CD4-positive, alpha-beta T cell treated with Interleukin-4 for 4 hours (primary cell): ENCODE measurements at places on chromosomes 7 and 10.

DNA sequence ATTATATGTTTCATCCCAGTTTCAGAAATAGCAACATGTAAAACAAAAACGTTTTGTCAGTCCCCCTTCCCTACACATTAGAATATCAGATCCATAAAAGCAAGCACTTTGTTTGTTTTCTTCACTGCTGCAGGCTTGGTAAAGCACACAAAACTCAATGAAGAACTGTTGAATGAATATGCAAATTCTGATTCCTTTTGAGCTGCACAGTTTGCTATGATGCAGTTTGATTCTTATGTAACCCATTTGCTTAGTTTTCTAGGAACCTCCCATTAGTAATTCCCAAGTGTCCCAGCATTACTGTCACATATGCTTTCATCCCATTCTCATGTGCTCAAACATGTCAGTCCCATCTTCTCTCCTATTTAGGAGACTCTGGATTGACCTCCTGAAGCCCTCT is 26.1 kb upstream of the CHCHD3 start:
- DNase-seq = no peak

GRCh38 chr10:17113346-17113745 is 16.3 kb downstream of the CUBN start:
- no peak for DNase-seq

GRCh38 chr10:95295031-95295755 is 4.4 kb upstream of the PDLIM1 start:
- peak; percentile 30 for DNase-seq

DNA sequence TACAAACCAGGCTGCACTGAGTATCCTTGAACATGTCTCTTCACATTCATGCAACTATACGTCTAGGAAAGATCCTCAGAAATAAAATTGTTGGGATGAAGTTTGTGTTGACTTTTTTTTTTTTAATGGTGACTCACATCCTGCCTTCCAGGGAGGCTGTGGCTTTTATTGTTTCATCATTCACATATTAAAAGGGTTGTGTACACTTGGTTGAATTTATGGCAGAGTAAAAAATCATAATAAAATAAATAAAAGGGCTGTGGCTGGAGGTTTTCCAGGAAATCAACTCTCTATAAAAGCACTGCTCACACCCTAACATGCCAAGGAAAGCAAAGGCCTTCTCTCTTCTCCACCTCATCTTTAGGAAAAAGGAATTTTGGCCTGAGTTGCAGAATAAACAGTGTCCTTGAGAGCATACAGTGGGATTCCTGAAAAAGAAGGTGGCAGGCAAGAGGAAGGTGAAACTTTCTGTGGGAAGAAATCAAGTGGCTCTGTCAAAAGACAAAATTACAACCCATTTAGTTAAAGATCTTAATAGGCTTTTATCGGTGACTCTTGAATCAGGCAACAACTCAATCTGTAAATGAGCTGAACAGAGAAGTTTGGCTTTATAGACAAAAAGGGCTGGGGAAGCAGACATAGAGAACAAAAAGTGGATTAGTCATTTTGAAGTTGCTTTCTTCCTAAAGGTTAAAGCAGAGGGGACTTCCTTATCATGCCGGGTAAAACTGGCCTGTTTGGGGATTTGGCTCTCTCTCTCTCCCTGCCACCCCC is 41.6 kb upstream of the FHIP2A start:
- no peak for DNase-seq

GRCh38 chr7:117894037-117894436 is 20.8 kb upstream of the CTTNBP2 start:
- DNase-seq = no peak

GRCh38 chr10:61964059-61964709 is 62.7 kb downstream of the ARID5B start:
- DNase-seq = no peak

DNA sequence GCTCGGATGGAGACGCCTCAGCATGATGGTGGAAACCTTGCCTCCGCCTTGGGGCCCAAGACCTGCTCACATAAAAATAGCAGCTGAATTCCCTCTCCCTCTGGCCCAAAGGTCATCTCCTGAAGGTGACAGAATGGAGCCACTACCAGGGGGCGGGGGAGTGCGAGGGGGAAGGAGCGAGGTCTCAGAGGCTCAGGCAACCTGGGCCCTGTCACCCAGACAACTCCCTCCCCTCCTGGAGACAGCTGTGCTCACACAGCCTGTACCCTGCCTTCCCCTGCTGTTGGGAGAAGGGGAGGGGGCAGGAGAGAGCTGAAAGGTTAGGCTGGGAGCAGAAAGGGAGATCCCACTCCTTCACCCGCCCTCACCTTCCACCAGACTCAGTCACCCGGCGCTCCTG is 173.0 kb upstream of the RHEB start:
- no peak for DNase-seq

DNA sequence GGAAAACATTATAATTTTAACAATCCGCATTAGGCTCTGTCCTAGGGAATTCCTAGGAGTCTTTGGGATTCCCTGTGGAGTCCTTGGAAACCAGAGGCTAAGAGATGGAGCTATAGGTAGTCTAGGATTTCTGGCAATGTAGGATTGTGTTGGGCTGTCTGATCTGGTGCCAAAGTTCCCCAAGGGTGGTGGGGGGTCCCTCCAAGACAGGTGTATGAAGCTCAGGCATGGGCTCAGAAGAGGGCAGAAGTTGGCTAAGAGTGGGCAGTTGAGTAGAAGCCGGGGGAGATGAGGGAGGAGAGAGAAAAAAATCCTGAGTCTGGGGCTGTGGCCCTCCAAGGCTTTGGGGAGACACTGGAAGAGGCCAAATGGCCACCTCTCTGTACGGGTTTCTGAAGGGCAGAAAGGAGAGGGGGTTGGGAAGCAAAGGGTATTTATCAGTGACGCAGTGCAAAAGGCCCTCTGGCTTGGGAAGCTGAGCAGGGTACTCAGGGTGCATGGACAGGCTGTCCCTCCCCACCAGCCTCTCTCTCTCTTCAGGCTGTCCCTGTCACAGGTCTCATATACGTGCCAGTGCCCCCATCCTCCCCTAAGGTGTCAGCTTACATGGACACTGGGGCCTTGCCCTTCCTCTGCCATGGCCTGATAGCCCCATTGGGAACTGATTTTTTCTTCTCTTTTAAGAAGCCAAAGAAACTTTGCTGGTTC is 929 bp downstream of the HOXA6 start:
- no peak for DNase-seq

GRCh38 chr7:73718905-73719805 is at the start of gene STX1A:
Gene STX1A (minus strand): TSS chr7:73719669. CDS start chr7:73719631, 38 bp downstream.
- DNase-seq = peak; percentile 48

GRCh38 chr7:124460555-124460954 is 305.0 kb downstream of the GPR37 start:
- no peak for DNase-seq

- peak; percentile 21 for DNase-seq
Observed at GRCh38 chr7:87474533-87475358, 734 bp downstream of the ABCB4 start.

DNA sequence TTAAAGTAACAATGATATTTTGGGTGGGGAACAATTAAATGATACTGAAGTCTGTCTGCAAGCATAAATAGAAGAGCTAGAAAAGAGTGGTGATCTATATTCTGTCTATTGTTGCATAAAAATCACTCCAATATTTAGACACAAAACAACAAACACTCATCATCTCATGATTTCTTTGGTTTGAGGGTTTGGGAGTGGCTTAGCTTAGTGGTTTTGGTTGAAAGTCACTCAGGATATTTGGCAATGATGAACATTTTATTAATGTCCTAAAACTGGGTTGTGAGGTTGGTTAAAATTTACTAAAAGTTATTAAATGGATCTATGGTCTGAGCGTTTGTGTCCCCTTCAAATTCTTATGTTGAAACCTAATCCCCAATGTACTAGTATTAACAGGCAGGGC is 54.7 kb upstream of the EGFR start:
- DNase-seq = no peak

GRCh38 chr10:113454341-113455061 is 98.4 kb upstream of the HABP2 start:
- no peak for DNase-seq

- DNase-seq = peak; percentile 24
Observed at GRCh38 chr10:92590623-92591549, 2.0 kb upstream of the KIF11 start.
